NCI-H1436 treated with DMSO at 0.1 percent for 48 hours (cell line): ENCODE measurements at places on chromosomes 16 and 17.
A peak's percentile ranks its signal among the peaks of the same experiment; 100 is the strongest.

GRCh38 chr17:78839762-78840529 lies 668 bp downstream of the USP36 start:
- DNase-seq: no peak

DNA sequence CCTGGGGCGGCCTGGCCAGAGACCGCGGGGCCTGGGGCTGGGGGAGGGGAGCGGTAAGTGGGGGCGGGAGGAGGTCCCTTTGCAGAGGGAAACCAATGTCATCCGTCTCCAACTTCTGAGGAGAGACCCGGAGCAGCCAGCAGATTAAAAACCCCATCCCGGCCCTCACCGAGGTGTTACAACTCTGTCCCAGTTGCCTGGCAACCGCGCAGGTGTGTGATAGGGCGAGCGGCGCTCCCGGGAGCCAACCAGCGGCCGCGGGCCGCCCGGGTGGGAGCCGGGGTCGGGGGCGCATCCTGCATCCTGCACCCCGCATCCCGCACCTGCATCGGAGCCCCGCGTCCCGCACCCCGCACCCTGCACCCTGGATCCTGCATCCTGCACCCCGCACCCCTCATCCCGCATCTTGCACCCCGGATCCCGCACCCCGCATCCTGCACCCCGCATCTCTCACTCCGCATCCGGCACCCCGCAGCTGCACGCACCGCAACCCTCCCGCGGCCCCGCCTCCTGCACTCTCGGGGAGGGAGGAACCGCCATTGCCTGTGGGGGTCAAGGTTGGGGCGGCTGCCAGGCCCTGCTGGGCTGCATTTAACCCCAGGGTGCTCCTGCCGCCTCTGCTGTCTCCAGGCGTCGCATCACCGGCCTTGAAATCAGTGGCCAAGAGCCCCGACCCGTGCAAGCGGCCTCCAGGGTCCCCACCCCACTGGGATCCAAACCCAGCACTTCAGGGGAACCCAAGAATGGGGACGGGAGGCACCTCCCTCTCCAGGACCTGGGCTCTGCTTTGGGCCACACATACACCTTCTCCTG lies 47.3 kb downstream of the RTN4RL1 start:
- no peak for DNase-seq

GRCh38 chr16:12225255-12225654 lies 248.7 kb downstream of the SNX29 start:
- DNase-seq: no peak

DNA sequence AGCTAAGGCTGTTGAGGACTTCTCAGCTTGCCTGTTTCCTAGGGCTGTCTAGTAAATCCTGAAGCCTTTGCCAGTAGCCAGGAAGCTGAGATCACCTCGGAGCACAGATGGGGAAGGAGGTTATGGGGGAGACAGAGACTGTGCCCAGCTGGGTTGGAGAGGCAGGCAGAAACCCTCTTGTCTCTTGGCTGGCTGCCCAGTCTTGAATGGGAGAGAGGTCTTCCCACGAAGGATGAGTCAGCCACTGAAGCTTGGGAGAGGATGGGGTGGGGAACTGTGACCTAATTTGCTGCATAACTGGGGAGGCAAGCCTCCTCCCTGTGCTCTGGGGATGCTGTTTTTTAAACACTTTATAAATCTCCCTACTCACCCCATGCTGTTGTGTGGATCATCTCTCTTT lies 69.8 kb downstream of the SHISA9 start:
- peak; percentile 46 for DNase-seq

GRCh38 chr17:44804302-44805089 lies 25.6 kb downstream of the GJC1 start:
- no peak for DNase-seq

- no peak for DNase-seq
Measured at GRCh38 chr17:19731626-19732025, 15.2 kb upstream of the SLC47A2 start.

DNA sequence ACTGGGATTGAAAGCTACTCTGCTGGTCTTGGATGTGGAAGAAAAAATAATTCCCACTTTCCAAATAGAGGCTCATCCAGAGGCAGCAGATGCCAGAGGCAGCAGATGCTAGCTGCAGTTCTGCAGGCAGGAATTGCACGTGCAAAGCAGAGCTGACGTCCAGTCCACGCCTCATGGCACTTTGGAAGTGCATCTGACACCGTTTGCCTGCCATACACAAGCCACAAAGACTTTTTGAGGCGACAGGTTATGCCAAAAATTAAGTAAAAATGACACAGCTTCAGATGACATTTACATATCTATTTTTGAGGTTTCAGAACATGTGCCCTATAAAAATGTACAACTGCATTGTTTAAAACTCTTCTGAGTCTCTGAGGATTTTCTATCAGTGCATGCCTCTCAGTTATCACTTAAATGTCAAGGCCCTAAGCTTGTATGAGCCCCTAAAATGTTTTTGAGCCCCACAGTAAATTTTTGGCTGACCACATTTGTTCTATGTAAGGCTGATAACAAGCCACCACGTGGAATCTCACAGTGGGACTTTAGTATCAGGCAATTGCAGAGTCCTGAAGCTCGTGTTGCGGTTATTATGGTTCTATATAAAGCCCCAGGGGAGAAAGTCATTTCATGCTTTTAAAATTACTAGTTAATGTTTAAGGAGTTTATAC lies 239.2 kb downstream of the PRKCA start:
- DNase-seq: no peak

DNA sequence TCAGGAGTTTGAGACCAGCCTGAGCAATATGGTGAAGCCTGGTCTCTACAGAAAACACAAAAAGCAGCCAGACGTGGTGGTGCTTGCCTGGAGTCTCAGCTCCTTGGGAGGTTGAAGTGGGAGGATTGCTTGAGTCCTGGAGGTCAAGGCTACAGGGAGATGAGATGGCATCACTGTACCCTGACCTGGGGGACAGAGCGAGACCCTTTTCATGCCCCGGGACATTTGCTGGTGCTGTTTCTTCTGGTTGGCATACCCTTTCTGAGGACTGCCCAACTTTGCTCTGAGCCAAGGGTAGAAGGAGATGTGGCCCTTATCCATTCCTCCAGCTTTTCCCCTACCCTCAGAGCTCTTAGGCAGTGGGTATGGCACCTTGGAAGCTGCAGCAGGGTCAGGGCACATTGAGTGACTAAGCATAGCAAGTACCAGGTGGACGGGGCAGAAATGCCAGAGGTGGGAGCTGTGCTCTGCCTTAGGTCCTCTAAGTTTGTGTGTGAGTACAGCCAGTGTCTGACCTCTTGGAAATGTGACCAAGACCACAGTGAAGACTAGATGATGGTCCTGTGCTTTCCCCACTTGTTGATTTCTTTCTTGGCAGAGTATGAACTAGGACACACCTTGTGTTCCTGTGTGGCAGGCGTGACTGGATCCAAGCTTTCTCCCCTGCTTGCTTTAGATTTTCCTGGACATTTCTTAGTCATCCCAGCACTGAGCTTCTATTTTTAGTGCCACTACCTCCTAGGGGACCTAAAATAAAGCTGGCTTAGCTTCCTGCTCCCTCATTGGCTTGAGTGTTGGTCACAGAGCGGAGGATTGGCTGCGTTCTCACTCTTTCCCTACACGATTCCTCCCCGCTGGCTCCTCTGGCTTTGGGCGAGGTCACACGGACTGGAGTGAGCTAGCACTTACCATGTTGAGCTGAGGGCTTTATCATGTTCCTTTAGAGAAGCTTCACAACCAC lies 9.9 kb upstream of the EDC4 start:
- no peak for DNase-seq

DNA sequence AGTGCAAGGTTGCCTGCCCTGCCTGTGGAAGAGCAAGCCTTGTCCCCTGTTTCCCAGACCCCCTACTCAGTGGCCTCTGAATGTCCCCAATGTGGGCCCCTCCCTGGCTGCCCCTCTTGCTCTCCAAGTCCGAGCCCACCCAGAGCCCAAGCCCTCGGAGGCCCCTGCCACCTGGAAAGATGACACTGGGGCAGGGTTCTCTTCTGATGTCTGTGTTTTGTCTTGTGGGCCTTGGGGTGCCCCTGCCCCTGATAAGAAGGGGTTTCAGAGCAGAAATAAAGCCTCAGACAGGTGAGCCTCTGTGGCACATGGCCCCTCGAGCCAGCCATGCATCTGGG lies 85.4 kb upstream of the CBX4 start:
- DNase-seq: no peak

DNA sequence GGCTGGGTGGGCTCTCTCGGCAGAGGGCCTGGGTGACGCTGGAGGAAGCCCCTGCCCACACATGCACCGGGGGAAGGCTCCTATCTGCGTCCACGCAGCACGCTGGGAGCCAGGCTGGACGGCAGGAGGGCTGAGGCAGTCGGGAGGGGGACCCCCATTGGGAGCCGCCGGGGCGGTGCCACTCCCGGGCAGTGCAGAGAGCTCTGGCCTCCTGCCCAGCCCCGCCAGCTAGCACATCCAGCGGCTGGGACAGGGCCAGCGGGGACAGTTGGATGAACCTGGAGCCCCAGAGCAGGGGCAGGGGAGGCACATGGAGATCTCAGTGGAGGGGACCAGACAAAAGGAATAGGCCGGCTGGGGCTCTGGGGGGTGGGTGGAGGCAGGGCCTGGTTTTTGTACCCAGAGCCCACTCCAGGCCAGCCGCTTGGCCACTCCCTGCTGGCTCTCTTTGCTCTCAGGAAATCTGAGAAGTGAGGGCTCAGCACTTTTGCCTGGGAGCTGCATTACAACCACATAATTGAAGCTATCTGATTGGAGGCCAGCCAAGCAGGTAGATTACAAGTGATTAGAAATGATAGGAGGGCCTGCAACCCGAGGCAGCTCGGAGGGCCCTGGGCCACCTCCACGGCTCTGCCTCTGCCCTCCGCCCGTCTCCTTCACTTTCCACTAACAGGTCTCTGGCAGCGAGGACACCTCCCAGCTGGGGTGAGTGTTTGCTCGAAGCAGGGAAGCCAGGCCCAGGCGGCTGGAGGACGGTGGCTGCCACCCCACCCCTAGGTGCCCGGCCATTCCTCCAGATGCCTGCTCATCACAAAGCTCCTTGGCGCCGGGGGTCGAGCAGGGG lies 40.1 kb downstream of the ENGASE start:
- peak; percentile 72 for DNase-seq

DNA sequence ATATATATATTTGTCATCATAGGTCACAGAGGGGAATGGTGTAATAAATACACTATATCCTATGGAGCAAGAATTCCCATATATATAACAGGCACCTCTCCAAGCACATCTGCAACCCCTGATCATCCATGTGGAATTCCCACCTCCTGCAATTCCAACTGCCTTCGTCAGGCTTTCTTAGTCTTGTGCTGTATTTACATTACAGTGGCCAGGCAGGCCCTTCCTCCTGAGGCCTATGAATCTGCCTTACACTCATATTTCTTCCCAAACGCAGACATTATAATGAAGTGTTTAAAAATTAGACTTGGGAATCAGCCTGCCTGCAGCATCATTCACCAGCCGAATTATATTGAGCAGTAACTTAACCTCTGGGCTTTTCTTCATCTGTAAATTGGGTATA lies 19.3 kb upstream of the DNAH9 start:
- DNase-seq: no peak

GRCh38 chr17:29560316-29560715 lies 6.5 kb downstream of the ABHD15 start:
- DNase-seq: no peak

DNA sequence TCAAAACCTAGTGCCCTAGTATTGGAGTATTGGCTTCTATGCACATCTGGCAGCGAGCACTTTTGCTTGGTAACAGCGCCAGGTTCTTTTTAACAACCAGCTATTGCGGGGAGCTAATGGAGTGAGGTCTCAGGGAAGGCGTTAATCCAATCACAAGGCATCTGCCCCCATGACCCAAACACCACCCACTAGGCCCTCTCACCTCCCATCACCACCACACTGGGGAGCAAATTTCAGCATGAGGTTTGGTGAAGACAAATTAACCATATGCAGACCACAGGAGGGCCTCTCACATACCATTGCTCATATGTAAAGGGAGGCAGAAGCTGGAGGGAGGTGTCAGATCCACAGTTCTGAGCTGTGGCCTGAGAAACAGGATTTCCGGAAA lies 893 bp upstream of the ODF4 start:
- DNase-seq: no peak

DNA sequence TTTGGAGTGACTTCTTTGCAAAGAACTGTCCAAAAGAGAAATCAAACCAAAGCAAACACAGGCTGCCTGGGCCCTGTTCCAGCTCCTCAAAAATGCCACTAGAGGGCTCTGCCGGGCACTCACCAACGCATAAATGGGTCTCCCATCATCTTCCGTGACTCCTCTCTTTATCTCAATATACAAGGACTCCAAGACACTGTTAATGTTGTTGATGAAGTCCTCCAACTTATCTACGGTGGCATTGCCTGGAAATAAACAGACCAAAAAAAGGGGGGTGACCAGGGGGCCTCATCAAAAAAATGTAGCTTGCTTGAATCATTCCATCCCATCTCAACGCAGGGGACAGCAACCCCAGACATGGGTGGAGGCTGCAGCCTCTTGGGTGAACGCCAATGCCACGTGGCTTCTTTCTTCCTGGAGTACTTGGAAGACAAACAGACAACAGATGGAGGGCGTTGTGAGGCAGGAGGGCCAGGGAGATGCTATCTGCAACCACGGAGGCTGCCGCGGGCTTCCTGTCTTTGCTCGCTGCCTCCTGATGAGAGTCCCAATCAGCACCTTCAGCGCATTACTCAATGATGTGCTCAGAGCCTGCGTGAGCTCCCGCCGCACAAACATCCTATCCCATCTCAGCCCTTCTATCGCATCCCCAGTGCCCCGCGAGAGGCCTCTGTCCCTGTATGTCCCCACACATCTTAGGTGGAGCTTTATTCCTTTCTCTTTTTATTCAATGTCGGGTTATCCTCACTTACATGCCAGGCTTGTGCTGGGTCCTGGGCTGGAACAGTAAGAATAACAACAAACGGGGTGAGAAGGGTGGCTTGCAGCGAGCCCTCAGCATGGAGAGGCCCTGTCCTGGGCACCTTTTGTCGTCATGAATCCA lies 32.0 kb downstream of the KDM8 start:
- peak; percentile 33 for DNase-seq

DNA sequence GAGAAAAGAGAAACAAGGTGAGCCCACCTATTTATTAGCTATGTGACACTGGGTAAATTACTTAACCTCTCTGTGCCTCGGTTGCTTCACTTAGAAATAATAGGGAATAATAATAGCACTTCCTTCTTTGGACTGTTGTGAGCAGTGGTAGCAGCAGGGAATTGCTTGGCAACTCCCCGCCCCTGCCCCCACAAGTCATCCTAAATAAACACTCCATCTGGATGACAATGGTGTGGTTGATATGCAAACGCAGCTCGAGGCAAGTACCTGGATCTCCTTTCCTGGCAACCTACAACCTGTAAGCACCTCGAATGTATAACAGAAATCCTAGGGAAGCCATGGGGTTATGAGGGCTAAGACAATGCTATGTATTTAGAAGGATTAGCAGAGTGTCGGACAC lies 9.1 kb downstream of the TEKT3 start:
- DNase-seq: no peak

GRCh38 chr17:71113347-71113746 lies 944.0 kb downstream of the KCNJ2 start:
- DNase-seq: no peak

DNA sequence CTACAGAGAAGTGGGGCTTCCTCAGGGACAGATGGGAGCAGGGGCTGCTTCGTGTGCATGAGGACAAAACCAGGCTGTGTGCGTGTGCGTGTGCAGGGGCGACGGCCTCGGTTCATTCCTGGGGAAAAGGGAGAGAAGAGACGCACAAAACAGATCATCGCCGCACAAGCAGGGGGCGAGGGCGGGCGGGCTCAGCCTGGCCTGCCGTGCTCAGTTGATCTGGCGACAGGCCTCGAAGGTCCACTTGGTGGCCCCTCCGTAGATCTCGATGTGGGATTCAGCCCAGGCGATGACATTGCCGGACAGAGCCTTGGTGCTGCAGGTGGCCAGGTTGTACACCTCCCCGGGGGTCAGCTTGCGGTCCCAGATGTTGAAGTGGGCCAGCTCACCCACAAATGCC lies 5.8 kb downstream of the NPTX1 start:
- no peak for DNase-seq
